ENCODE measurements at places on chromosomes 4 and X.

GRCh38 chr4:158122501-158122900 is 50.3 kb downstream of the GASK1B start:
- DNase-seq = no peak

DNA sequence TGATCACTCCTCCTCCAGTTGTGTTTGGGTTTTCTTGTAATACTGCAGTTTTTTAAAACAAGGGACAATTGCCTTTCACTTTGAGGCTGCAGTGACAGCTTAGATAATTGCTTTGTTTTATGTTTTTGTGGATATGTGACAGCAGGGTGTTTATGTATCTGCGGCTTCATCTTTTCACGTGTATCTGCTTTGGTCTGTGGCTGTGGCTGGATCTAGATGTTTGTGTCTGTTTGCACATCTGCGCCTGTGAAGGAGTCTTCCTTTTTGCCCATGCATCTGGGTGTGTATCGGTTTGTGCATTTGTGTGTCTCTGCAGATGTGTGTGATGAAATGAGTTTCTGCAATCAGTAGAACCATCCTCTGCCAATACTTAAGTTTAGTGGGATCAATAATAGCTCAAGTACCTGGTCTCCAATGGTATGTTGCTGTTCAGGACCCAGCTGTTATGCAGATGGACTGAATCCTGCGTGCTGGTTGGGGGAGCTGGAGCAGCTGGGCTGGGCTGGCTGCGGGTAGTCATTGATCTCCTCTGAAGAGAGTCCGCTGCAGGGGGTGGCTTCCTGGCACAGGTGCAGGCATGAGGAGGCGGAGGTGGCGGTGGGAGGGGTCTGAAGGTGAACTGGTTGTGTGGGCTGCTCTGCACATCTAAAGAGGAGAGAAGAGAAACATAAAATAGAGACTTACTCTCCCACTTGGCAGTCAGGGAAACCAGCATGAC is 390.3 kb downstream of the SH2D1A start:
- DNase-seq = no peak

DNA sequence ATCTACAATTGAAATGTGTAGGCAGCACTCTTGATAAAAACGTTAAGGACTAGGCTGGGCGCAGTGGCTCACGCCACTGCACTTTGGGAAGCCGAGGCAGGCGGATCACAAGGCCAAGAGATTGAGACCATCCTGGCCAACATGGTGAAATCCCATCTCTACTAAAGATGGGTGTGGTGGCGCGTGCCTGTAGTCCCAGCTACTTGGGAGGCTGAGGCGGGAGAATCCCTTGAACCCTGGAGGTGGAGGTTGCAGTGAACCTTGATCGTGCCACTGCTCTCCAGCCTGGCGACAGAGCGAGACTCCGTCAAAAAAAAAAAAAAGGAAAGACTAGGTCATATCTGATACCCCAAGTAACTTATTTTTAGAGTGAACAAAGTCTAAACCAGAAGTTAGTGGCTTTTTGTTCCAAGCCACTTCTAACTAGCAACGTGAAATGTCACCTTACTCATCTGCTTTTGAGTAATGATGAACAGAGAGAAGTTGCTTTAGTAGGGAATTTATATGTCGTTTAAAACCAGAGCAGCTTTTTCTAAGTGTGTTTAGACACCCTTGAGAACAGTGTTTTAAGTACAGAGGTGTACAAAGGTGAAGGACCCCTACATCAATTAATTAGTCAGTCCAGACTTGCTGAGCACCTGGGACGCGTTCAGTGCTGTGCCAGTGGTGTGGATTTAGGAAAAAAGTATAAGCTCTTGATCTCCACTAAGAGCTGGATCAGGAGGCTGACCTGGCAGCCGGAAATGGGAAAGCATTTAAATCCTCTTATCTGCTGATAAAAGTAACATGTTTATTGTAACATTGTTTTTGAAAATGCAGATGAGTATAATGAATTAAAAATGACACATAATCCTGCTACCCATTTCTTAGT is 23.5 kb downstream of the SPRY1 start:
- no peak for DNase-seq

DNA sequence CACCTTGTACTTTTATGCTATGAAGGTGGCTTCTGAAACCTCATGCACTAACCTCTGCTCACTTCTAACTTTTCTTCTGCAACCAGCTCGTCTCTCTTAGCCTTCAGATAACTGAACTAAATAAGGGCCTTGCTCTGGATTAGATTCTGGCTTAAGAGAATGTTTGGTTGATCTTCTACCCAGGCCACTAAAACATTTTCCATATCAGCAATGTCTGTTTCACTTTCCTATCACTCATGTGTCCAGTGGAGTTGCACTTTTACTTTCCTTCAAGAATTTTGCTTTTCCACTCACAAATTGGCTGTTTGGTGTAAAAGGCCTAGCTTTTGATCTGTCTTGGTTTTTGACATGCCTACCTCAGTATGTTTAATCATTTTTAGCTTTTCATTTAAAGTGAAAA is 105.8 kb downstream of the KCTD8 start:
- DNase-seq = no peak

DNA sequence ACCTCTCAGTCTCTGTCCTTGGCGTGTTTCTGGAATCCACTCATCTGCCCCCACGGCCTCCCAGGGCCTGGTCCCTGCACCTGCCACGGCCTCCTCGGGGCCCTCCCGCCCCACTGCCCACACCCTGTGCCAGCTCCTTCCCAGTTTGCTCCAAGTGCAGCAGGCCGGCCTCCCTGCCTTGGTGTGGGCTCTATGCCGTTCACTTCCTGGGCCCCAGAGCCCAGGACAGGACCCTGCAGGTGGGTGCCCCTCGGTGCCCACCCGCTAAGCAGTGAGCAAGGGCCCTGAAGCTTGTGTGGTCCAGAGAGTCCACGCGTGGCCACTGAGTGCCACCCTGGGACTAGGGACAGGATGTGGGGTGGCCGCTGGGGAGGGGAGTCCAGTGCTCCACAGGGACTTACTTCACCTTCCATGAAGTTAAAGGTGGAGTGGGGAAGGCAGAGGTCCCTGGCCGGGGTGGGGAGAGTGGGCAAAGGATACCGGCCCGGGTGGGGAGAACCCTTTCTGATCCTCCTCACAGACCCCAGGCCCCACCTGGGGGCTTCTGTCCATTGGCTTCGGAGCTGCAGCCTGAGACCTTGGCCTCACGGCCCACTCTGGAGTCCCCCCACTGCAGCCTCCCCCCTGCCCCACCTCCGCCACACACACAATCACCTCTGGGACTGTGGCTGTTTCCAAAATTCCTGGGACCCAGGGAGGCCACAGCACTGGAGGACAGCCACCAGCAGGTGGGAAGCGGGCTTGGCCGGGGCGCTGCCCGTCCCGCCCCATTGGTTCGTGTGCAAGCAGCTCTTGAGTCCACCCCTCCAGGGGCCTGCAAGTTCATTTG is 60.0 kb upstream of the NKX1-1 start:
- peak; percentile 16 for DNase-seq
